ENCODE measurements at places on chromosomes 6 and 20. TPM values are rescaled to one million over a fixed set of nuclear protein-coding genes. Genes with fewer than 3 reads are reported as not detected.

The PRL gene
- not detected for total RNA-seq

The PKHD1 gene
- total RNA-seq, result not detected

The MRAP2 gene
- 16.0 TPM for total RNA-seq

The ESR1 gene
- total RNA-seq, result 6.4 TPM

The ULBP1 gene
- total RNA-seq, result 0.23 TPM

The MUC22 gene
- not detected for total RNA-seq

DNA sequence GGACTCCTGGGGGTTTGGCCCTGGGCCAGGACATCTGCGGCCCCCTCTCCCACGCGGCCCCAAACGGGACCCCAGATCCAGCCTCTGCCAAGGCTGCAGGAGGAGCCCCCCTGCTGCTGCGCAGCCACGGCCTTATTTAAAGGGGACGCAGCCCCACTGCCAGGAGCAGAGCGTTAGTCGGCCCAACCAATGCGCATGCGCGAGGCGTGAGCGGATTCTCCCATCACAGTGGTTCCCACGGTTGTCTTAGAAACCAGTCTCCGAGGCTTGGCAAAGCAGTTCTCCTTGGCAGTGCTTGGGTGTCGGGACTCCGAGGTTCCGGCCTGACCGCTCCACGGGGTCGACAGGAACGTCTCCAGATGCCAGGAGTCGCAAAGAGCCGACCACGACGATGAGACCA is 288.3 kb upstream of the ZNF337 start:
- H3K36me3 ChIP-seq, result no peaks in the 10 kb centered on the region
- H3K4me1 ChIP-seq, result peaks cover 4% of the 10 kb centered on the region
- no peak overlapping the region for H3K4me3 ChIP-seq
- peak; percentile 75 for DNase-seq
- H3K27me3 ChIP-seq, result no peaks in the 10 kb centered on the region

DNA sequence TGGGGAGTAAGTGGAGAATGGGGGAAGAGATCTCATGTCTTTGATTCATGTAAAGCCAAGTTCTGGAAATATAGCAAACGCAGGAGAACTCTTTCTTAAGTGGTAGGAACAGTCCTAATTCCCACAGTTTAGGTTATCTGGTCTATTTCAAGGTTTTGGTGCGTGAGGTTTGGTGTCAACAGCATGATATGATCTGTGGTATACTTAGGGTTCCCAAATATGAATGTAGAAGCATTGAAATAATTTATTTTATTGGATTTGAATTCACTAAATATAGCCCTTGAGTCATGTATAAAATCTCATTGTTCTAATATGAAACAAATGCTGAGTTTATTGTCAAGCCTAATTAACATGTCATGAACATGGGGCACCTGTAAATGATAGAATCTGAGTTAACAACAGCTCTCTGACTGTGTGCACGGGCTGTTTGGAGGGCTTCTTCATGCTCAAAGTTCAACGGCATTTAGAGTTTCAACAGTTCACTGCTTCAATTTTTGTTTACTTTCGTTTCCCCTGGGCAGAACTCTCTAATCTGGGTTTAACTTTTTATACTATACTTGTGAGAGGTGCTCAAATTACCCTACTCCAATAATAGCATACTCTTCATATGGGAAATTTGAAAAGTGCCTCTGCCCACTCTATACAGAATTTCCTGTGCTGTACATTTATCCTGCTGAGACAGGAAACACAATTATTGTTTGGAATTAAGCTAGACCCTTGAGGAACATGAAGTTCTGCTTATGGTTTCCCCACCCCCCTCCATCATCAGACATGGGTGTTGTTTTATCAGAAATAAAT is 236.3 kb upstream of the ZNF217 start:
- no peak for DNase-seq
- no peak overlapping the region for H3K4me3 ChIP-seq
- no peaks in the 10 kb centered on the region for H3K36me3 ChIP-seq
- H3K27ac ChIP-seq, result peak overlapping the region; percentile 87
- no peaks in the 10 kb centered on the region for H3K27me3 ChIP-seq

DNA sequence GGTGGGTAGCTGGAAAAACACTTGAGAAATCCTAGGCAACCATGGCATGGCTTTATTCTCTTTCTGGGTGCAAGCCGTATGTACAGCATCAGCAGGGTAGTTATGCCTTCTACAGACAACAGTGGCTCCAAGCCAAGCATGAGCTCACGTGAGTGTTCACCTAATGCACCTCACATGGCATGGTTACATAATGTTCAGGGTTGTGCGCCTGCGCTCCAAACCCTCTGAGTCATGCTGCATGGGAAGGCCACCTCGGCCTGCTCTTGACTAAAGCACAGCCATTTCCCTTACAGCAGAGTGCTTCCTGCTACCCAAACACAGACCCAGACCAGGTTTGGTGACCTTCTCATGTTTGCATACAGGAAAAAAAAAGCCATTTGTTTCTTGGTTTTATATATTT is 96.2 kb downstream of the VIP start:
- no peak for DNase-seq
- H3K27ac ChIP-seq, result no peak overlapping the region
- no peak overlapping the region for H3K4me3 ChIP-seq
- no peaks in the 10 kb centered on the region for H3K4me1 ChIP-seq

DNA sequence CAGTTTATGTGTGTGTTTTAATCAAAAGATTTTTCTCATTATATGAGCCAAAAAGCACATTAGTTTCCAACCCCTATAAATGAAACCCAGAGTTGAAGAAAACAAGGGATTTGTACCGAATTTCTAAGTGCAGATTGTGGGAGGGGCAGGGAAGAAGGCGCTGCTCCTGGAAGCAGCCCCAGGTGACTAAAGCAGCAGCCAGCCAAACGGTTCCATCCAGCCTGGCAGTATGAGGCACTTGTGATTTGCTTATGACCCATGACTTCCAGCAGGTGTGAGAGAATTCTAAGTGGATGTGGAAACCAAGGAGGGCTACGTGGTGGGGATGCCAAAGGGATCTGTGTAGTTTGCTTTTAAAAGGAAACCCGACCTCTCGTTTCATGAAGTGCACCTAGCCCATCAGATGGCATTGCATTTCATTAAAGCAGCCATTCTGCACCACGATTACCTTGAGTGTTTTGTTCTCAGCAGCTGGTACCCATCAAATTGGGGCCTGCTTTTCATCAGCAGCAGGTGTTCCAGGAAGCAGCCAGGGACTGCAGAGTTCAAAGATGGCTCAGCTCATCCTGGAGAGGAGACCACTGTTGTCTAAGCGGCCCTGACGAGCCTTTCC is 79.1 kb downstream of the DTD1 start:
- peaks cover 9% of the 10 kb centered on the region for H3K36me3 ChIP-seq
- H3K27ac ChIP-seq, result no peak overlapping the region
- DNase-seq, result no peak
- no peaks in the 10 kb centered on the region for H3K27me3 ChIP-seq

DNA sequence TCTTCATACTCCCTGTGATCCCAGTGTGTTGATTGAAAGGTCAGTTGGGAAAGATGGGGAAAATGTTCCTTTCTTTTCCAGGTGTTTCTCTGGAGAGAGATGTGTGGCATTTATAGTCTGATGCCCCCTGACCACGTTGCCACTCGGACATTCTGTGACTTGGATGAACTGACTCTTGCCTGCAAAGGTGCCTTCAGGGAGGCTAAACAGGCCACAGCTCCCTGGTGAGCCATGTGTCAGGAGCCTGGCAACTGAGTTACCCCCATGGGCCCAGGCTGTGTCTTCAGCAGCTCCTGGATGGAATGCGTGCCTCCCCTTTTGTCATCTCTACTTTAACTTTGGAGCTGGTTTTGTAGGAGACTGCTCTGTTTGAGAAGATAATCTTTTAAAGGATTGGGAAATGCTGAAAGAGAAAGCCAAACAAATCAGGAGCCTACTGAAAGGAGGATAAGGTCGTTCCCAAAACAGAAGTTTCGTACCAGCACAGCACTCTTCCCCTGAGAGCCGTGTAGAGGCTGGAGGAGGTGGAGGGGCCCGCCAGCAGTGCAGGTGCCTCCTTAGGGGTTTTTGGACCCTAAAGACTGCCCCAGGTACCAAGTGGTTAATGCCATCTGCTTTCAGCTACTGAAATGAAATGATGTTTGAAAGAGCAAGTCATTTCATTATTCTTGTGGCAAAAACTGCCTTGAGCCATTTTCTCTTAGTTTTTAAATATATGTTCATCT is 322.8 kb downstream of the ZFAND3 start:
- H3K36me3 ChIP-seq, result peaks cover 10% of the 10 kb centered on the region
- H3K27ac ChIP-seq, result no peak overlapping the region
- no peak for DNase-seq
- no peak overlapping the region for H3K4me3 ChIP-seq
- H3K27me3 ChIP-seq, result no peaks in the 10 kb centered on the region
- no peaks in the 10 kb centered on the region for H3K4me1 ChIP-seq

DNA sequence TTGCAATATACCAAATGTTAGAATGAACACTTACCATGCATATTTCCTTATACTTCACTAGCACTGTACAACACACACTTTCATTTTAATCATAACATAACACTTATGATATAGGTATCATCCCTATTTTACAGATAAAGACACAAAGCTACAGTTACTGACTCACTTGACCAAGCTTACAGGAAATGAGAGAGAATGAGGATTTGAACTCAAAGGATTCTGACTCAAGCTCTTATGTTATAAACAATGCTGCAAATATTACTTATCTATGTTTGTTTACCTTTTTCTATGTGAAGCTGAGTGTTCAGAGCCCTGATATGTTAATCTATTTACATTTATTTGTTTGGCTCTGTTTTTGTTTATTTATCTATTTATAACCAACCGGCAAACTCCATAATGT is 245.4 kb downstream of the PTPRK start:
- no peak overlapping the region for H3K27ac ChIP-seq
- no peak for DNase-seq
- no peaks in the 10 kb centered on the region for H3K4me1 ChIP-seq
- no peaks in the 10 kb centered on the region for H3K27me3 ChIP-seq

DNA sequence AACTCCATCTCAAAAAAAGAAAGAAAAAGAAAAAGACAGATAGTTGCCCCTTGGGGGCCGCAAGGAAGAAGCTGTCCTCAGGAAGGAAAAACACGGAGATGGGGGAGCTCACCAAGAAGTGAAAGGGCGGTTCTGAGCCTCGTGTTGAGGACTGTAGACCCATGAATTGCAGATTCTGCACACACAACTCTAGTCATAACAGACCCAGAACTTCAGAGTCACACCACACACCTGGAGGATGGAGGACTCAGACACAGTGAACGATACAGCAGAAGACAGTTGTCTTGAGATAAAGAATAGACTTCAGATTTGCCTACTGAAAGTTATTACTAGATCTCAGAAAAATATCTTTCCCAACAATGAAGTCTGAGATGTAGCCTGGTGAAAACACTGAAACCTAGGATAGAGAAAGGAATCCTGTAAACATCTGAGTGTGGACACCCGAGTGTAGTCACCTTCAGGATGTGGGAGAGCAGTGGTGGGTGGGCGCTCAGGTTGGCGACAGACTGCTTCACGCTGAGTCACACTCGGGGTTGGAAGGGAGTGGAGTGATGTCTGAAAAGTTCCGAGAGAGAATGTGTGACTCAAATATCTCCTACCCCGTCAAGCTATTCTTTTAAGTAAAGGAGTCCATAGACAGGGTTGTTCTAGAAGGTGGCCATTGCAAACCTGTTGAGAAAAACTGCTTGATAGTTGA is 88.1 kb downstream of the MAP3K4 start:
- no peaks in the 10 kb centered on the region for H3K27me3 ChIP-seq
- peaks cover 78% of the 10 kb centered on the region for H3K36me3 ChIP-seq
- H3K27ac ChIP-seq, result no peak overlapping the region
- H3K4me3 ChIP-seq, result no peak overlapping the region
- no peaks in the 10 kb centered on the region for H3K4me1 ChIP-seq
- no peak for DNase-seq

GRCh38 chr6:16331384-16332174 is 93.2 kb downstream of the GMPR start:
- peaks cover 7% of the 10 kb centered on the region for H3K36me3 ChIP-seq
- no peak overlapping the region for H3K4me3 ChIP-seq
- peaks cover 14% of the 10 kb centered on the region for H3K4me1 ChIP-seq
- DNase-seq, result peak; percentile 89

DNA sequence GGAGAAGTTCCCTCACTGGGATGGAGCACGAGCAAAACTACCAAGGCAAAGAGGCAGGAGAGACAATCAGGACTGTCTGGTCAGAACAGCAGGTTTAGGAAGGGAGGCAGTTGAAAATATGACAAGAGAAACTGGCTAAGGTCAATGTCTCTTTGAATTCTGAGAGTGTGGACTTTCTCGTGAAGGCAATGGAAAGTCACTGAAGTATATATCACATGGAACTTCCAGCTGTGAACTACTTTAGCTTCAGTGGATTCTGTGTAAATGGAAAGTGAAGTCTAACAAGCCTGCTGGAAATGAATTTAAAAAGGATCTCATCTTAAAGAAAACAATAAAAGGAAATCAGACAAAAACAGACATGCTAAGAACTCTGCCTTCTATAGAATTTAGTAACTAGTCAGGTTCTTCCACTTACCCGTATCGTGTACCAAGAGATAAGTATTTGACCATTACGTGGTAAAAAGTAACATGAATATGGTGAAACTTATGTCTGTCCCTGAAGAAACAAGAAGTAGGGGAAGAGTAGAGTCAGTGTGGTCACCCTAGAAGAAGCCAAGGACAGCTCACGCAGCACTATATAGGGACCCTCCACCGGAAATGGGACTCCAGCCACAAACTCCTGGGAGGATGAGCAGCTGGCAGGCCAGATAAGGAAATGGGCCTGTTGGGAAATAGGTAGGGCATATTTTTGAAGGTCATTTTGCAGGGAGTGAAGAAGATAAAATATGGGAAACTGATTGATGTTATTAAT is 123.4 kb downstream of the MAP7 start:
- H3K4me3 ChIP-seq, result no peak overlapping the region
- no peak for DNase-seq
- H3K27ac ChIP-seq, result no peak overlapping the region
- no peaks in the 10 kb centered on the region for H3K4me1 ChIP-seq

DNA sequence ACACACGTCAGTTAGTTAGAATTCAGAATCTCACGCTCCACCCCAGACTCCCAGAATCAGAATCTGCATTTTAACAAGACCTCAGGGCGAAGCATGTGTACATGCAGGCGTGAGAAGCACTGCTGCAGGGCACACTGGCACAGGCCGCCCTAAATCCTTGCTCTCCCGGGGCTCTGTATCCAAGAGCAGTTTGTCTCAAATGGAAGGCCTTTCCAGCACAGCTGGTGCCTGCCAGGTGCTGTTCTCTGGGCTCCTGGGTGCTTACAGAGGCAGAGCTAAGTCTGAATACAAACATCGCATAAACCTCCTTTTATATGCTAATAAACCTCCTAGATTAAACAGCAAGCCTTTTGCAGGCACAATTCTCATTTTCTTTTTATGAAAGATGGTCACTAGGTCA is 119.1 kb upstream of the CD93 start:
- no peak for DNase-seq
- H3K4me3 ChIP-seq, result no peak overlapping the region
- H3K27me3 ChIP-seq, result no peaks in the 10 kb centered on the region
- no peaks in the 10 kb centered on the region for H3K4me1 ChIP-seq

- no peaks in the 10 kb centered on the region for H3K27me3 ChIP-seq
- no peaks in the 10 kb centered on the region for H3K4me1 ChIP-seq
- DNase-seq, result no peak
- H3K4me3 ChIP-seq, result no peak overlapping the region
Observed at GRCh38 chr6:168704678-168705077, 263.7 kb downstream of the SMOC2 start.
